Lung microvascular endothelial cell (primary cell): ENCODE measurements at places on chromosomes 16 and 17. TPM values are rescaled to one million over a fixed set of nuclear protein-coding genes. Genes with fewer than 3 reads are reported as not detected.
A peak's percentile ranks its signal among the peaks of the same experiment; 100 is the strongest.

The KRT31 gene
- not detected in 2 replicates for total RNA-seq

The KATNIP gene
- total RNA-seq, result 10.5 and 15.3 TPM in 2 replicates

The SLFN13 gene
- 0.65 and 2.2 TPM in 2 replicates for total RNA-seq

DNA sequence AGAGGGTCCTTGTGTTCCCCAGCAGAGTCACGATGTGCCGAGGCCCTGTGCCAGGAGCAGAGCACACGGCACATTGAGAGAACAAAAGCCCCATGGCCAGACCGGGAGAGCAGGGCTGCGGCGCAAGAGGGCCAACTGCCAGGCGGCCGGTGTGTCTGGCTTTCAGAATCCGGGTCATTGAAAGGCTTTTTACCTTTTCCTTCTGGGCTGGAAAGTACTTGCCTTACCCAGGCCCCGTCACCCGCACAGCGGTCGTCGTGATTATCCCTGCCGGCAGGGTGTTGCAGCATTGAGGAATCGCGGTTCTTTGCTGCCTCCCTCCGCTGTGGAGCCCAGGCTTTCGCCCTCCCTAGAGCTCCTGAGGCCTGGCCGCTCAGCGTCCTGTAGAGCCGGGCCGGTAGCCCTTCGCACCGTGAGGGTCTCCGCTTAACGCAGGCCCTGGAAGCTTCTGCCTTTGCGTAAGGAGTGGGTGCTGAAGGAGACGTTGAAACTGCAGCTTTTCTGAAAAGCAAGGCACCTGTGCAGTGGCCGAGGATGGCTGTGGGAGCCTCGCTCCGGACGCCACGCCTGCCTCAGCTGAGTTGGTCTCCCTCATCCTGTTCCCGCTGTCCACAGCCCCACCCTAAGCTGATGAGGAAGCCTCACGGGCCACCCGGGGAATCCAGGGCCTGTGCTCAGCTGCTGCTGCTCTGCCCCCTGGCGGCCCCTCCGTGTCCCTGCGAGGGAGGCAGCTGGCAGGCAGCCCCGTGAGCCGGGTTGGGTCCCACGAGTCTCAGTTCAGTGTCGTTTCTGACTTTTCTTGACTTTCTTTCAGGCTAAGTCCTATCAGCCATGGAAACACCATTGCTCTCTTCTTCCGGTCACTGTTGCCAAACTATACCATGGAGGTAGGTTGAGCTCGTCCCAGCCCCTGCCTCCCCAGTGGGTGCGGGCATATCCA, 8.6 kb upstream of the MC1R start:
- DNase-seq, result peak; percentile 86
